ENCODE measurements at places on chromosomes 2 and 18.

DNA sequence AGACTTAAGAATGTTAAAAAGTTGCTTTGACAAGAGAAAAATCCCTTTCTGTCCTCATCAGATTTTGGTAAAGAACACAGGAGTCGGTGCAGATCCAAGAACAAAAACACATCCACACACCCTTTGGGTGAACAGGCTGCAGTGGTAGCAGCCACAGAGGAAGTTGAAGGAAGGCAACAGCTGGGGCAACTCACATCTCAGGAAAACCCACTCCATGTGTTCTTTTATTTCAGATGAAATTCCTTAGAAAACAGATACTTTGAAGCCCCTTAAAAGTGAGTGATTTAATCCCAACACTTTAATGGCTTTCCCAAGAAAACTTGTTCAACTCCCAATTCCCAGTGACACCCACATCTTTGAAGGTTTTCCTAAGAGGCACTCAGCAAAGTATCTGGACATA lies 271.3 kb downstream of the ICOS start:
- DNase-seq, result no peak

DNA sequence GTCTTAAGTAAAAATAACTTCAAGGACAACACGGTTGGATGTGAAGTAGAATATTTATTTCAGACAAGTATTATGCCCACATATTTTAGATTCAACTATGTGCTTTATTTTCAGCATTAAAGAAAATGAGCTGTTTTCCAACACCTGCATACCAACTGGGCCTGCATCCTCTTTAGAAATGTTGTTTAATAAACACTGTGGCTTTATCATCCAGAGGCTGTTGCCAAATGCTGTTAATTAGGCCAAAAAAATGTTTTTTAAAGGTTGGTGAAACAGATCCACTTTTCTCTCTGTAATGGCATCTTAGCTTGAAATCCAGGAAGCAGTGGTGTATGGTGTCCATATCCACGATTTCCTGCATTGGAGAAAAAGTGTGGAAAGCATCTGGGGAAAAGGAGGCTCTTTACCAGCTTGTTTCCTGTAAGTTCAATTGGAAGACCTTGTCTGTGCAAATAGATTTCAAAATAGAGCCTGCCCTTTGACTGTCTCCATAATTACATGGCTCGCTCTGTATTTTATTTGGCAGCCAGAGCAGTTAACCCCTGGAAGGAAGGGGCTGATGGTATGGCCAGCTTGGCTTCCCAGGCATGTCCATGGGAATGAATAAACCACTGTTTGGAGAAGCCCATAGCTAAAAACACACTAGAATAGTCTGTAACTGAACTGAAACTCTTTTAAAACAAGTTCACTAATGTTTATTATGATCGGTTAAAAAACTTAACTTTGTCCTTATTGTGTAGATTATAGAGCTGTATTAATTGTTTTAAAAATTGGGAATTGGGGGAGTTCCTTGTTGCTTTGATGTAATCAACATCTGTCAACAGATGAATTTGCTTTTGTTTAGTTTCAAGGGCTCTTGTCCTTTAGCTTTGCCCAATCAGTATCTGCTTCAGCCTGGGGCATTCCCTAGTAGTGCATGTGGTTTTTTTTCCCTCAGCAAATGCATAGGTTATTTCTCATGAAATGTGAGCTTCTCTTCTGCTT lies 33.0 kb upstream of the DLX1 start:
- DNase-seq, result no peak

- DNase-seq, result no peak
Observed at GRCh38 chr2:39994151-39994550, 215.1 kb upstream of the THUMPD2 start.

GRCh38 chr18:42018831-42019230 lies 63.8 kb downstream of the PIK3C3 start:
- DNase-seq, result no peak

DNA sequence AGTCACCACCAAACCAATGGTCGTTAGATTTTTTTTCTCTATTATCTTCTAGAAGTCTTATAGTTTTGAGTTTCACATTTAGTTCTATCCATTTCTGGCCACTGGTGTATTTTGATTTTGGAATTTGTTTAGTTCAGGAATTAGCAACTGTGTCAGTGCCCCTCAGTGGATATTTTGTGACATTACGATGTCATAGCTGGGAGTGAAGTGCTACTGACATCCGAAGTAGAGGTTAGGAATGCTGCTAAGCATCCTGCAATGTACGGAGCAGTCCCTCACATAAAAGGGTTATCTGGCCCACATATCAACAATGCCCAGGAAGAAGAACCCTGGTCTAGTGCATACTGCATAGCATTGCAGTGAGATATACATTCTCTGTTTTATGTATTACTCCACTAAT lies 157.4 kb upstream of the RGPD4 start:
- DNase-seq, result no peak

DNA sequence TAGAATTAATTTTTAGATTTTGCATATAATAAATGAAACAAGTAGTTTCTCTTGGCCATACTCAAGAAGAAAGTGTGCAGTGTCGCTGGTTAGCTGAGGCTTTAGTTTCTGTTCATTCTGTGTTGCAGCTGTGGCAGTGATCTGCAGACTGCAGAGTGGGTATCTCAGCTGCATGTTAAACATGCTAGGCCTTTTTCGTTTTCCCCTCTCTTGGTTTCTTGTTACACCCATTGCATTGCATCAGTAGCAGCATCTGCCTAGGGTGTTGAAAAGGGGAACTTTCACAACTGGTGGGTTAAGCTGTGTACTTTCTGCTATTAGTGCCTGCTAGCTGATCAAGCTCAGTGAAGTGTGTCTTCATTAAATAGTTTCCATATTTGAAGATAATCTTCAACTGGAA lies 51.3 kb downstream of the ACSL3 start:
- DNase-seq, result no peak

- no peak for DNase-seq
Observed at GRCh38 chr2:160474319-160474645, 19.3 kb downstream of the RBMS1 start.

DNA sequence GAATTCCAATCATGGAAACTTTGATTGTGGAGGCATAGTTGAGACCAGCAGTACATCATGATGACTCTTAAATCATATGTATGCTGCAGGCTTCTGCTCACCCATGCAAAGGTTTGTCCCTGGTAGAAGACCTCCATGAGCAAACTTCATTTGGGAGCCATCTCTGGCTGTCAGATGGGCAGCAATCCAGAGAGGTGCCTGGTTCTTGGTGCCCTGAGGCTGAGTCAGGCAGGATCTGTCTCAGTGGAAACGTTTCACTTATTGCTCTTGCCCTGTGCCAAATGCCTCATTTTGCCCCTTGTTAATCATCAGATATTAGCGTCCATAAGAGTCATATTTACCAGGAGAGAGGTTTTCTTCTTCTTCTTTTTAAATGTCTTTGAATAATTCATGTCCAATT lies 151.5 kb upstream of the CELF4 start:
- DNase-seq, result no peak

GRCh38 chr2:150643114-150643725 lies 155.8 kb upstream of the RND3 start:
- no peak for DNase-seq

GRCh38 chr2:235314371-235314930 lies 179.4 kb upstream of the AGAP1 start:
- DNase-seq, result no peak

DNA sequence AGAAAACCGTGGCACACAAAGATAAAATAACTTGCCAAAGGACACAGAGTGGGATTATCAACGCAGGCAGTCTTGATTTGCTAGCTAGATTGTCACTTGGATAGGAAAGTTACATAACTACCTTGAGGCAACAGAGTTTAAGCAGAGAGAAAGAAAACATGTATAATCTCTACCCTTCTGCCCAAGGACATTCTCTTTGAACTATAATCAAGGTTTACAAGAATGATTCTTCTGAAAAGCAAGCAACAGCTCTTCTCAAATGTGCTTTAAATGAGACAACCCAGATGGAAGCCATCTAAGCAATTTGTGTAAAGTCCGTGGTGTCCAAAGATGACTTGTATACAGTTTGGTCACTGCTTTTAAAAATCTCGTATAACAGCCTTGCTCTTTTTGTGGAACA lies 177.4 kb downstream of the CD226 start:
- DNase-seq, result no peak

DNA sequence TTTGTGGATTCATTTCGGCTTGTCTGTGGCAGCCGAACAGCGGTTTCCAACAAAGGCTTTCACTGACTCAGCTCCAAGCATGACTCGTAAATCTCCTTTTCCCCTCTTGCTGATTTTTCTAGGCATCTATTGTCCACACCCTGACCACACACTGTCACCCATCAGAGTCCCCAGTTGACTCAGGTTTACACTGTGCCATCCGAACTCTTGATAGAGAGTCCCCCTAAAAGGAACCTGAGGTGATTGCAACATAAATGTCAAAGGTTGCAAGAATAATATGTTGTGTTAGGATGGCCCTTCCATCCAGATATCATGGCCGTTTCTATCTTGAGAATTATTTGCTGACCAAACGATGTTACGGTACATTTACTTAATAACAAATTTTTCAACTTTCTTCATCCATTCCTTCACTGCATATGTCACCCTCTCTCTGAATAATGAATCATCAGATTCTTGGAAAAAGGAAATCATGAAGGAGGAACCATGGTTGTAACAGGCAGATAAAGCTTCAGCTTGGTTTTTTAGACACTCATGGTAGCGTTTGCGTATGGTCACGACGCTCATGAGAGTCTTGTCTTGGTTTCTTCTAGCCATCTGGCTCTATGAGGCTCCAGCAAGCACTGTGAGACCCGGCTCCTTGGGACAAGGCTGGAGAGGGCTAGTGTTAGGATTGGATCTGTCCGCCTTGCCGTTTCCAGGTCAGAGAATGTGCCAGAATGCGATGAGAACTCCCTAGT lies 72.1 kb downstream of the NPAS2 start:
- DNase-seq, result no peak

DNA sequence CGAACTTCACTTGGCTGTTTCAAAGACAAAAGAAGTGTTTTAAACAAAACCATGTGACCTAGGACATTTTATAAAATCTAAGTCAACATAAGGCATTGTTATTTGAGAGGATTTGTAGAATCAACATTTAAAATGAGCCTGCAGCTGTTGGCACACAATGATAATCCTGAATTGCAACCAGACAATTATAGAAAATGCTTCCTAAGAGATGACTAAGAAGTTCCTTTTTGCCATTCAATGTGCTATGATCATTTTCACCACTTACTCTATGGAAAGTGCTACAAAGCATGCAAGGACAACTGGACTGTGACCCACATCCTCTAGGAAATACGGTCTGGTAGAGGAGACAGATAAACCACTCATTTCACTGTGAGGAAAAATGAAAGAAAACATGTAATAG lies 246.4 kb downstream of the CDH20 start:
- no peak for DNase-seq

- DNase-seq, result no peak
Observed at GRCh38 chr2:225569995-225570394, 170.5 kb downstream of the NYAP2 start.
